ENCODE measurements at places on chromosomes 13 and 19.

GRCh38 chr19:4352701-4353121, 9.3 kb downstream of the MPND start:
- DNase-seq: peak; percentile 81

DNA sequence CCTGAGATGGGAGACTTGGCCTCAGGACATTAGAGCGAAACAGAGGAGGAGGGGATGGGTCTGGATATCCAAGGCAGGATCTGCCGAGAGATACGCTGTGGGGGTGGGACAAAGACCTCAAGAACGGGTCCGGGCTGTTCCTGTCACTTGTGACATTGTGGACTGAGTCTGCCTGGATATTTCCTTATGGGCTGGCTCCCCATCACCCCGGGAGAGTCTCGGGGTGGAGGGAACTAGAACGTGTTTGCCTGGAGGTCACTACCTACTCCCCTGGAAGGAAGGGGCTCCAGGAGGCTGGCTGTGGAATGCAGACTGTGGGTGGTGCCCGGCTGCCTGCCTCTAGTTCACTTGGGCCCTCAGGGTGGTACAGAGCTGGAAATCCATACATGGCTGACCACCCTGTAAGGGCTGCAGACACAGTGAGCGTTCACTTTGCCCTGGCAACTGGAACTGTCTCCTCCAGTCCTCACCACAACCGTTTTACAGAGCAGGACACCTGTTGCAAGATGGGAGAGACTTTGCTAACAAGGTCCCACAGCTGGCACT, 26.4 kb downstream of the DNM2 start:
- no peak for DNase-seq

DNA sequence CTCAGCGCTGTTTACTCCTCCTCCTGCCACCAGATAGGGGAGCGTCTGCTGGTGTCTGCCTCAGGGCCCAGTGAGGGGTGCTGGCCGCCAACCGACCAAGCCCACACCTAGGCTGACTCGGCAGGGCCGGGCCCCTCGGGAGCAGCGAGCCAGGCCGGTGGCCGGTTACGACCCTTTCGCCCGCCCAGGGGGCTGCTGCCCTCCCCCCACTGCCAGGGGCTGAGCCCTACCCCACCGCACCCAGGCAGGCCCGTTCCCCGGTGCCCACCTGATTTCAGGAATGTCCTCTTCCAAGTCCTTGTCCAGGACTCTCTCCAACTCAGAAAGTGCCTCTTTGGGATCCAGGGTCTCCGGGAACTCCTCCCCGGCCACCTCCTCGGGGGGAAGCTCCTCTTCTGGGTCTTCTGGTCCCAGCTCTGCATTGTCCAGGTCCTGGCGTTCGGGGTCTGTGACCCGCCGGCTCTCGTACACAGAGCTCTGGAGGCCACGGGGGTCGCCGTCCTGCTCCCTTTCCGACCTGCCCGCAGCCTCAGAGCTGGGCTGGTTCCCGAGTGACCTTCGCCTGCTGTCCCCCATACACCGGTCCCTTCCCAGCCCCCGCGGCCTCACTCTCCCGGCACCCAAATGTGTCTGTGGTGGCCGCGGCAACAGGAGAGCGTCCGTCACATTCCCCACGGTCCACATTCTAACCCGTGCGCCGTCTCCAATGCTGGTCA, 31.0 kb upstream of the MIER2 start:
- no peak for DNase-seq

DNA sequence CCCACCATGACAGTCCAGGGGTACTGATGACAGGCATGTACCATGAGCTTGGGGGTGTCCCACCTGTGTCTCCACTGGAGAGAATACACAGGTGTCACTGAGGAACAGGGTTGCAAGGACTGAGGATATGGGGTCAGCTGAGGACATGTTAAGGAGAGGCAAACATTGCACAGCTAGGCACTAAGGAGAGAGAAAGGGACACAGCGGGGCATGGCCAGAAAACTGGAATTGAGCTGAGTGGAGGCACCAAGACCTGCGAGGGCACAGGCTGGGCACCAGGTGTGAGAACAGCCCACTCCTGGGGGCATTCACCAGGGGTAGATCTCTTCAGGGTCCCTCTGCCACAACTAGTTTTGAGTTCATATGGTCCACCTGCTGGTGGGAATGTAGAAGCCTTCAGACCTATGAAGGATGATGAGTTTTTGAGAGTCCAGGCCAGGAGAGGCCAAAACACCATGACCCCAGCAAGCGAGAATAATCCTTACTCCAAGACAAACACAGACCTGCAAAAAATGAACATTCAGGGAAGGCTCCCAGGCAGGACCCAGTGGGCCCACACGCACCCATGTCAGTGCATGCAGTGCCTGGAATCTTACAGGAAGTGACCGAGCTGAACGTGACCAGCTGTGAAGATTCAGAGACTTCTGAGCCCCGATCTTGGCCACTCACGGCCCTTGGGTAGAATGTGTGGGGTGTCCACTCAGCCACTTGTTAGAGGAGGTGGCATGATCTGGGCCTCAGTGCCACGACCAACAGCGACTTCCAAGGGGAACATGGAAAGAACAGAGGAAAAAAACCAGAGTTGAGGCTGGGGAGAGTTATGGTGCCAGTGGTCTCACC, 1.4 kb upstream of the ZNF584 start:
- DNase-seq: peak; percentile 38

DNA sequence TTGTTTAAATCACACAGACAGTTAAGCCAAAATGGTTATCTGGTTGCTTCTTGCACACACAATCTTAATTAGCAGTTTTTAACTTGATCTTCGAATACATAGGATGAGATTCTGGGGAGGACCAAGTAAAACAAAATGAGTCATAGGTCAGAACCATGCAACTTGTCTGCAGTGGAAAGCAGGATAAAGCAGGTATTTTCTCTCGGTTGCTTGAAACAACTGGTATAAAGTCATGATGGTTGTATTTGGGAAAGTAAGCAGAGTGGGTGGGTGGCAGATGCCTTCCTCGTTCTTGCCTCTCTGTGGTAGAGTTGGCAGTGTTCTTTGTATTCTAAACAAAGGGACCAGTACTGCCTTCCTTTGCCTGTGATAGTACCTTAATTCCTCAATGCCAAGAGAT, 167.0 kb downstream of the COG6 start:
- DNase-seq: peak; percentile 37

GRCh38 chr13:79406597-79406908, 498 bp upstream of the RBM26 start:
- no peak for DNase-seq

GRCh38 chr13:26722321-26722720, 38.3 kb downstream of the GPR12 start:
- DNase-seq: no peak

Measured in choroid plexus epithelial cell (primary cell).